ENCODE measurements at places on chromosomes 4 and X. TPM values are rescaled to one million over a fixed set of nuclear protein-coding genes. Genes with fewer than 3 reads are reported as not detected.
A peak's percentile ranks its signal among the peaks of the same experiment; 100 is the strongest.

- no peaks in the 10 kb centered on the region for H3K4me1 ChIP-seq
- H3K36me3 ChIP-seq, result no peaks in the 10 kb centered on the region
- H3K4me3 ChIP-seq, result no peak overlapping the region
These were observed 138.7 kb downstream of the VSIG4 start for GRCh38 chrX:65900850-65901844.

DNA sequence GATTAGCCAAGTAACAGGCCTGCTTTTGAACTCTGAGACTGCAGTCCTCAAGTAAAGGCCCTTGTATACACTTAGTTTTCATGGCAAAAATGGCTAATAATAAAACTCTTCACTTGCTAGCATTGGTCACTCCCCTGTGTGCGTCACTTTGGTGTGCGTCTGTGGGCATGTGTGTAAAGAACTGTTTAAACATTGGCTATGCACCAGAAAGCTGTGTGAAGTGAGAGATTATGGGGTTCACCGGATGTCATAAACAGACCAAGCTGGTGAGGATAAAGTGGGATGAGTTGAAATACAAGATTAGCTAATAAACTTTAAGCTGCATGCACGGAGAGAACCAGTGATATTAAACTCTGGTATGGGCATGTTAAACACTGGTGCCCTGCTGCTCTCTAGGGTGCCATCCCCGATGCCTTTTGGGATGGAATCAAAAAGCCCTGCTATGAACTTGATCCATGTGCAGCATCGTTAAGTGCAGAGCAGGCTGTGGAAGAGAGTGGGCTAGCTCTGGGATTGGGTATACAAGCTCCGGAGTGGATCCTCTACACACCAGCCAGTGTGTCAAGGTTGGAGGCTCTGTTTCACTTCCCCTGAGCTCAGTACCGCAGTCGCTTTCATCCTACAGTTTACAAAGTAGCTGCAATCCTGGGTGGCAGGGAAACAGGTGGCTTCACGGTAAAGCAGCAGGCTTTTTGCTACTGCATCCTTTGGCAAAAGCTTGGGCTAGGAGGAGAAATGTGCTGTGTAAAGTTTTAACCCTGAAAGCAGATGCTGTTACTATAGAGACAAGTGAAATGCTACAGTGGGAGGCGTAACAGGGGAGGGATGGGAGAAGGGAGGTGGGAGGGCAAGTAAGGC is 108.3 kb upstream of the SLC4A4 start:
- H3K36me3 ChIP-seq, result no peaks in the 10 kb centered on the region
- H3K4me1 ChIP-seq, result peaks cover 45% of the 10 kb centered on the region
- DNase-seq, result peak; percentile 55
- no peaks in the 10 kb centered on the region for H3K27me3 ChIP-seq
- no peak overlapping the region for H3K4me3 ChIP-seq

GLRA3 gene
- total RNA-seq, result 0.26 TPM

GRCh38 chr4:109979920-109980717 is 67.4 kb downstream of the EGF start:
- H3K4me3 ChIP-seq, result no peak overlapping the region
- no peaks in the 10 kb centered on the region for H3K27me3 ChIP-seq
- no peak overlapping the region for H3K27ac ChIP-seq
- H3K4me1 ChIP-seq, result peaks cover 10% of the 10 kb centered on the region
- H3K36me3 ChIP-seq, result peaks cover 2% of the 10 kb centered on the region

- no peak overlapping the region for H3K27ac ChIP-seq
- H3K27me3 ChIP-seq, result no peaks in the 10 kb centered on the region
These were observed 14.8 kb downstream of the TECRL start for GRCh38 chr4:64394469-64394868.

DNA sequence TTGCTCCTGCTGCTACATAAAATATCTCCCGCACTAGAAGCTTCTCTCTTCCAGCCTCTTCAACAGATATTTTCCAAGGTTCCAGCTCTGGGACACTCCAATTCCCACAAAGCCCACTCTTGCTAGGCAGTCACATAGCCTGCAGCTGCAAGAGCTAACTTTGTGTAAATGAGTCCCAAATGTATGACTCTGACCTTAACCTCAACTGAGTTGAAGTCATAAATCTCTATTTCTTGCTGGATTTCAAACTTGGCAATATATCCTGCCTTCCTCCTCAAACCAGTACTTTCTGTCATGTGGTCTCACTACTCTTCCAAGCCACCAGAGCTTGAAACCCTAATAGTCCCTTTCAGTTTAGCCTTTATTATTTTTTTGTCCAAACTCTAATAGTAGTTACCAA is 315.4 kb upstream of the GRIA3 start:
- DNase-seq, result no peak
- no peaks in the 10 kb centered on the region for H3K4me1 ChIP-seq
- H3K36me3 ChIP-seq, result no peaks in the 10 kb centered on the region
- H3K27ac ChIP-seq, result no peak overlapping the region
- no peaks in the 10 kb centered on the region for H3K27me3 ChIP-seq

RTL5 gene
- 2.3 TPM for total RNA-seq

GPR50 gene
- total RNA-seq, result not detected

DNA sequence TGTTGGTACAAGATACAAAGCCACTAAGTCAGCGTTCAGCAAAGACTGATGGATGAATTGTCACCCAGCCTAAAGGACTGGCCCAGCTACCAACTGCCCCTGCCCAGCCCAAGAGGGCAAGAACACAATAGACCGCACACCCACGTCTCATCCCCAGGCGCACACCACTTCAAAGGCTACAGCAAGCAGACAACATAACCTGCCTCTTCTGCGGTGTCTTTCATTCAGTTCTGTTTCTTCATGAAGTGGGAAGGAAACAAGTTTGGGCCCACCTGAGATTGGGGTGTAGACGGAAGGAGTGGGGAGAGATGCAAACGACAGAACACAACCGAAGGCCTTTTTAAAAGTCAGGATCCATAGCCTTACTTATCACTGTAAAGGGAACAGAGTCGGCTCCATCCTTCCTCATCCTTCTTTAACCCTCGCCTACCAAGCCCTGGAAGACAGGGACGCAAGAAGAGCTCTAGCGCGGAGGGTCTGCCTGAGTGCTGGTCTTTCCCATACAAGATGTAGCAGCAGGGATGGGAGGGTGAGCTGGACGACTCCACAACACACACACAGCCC is 691 bp downstream of the SCARB2 start:
- peaks cover 87% of the 10 kb centered on the region for H3K4me1 ChIP-seq
- H3K27ac ChIP-seq, result peak overlapping the region; percentile 90
- H3K4me3 ChIP-seq, result peak overlapping the region; percentile 26
- H3K36me3 ChIP-seq, result no peaks in the 10 kb centered on the region
- H3K27me3 ChIP-seq, result no peaks in the 10 kb centered on the region

GPR173 gene
- 0.26 TPM for total RNA-seq

ARMCX6 gene
- total RNA-seq, result 18.5 TPM

EDA gene
- total RNA-seq, result 4.7 TPM

GRCh38 chrX:140712413-140713173 is 3.0 kb downstream of the LINC00632 start:
- peak; percentile 38 for DNase-seq
- no peak overlapping the region for H3K27ac ChIP-seq
- H3K4me3 ChIP-seq, result no peak overlapping the region
- no peaks in the 10 kb centered on the region for H3K4me1 ChIP-seq
- H3K36me3 ChIP-seq, result no peaks in the 10 kb centered on the region
- no peaks in the 10 kb centered on the region for H3K27me3 ChIP-seq

- H3K27me3 ChIP-seq, result no peaks in the 10 kb centered on the region
- peaks cover 9% of the 10 kb centered on the region for H3K4me1 ChIP-seq
- no peaks in the 10 kb centered on the region for H3K36me3 ChIP-seq
- H3K27ac ChIP-seq, result no peak overlapping the region
- no peak overlapping the region for H3K4me3 ChIP-seq
- no peak for DNase-seq
These were observed 21.4 kb downstream of the MAGEB17 start for GRCh38 chrX:16188687-16189086.

GRCh38 chr4:177718514-177718913 is 276.3 kb upstream of the AGA start:
- H3K4me1 ChIP-seq, result peaks cover 3% of the 10 kb centered on the region
- H3K27ac ChIP-seq, result no peak overlapping the region
- no peak for DNase-seq
- no peaks in the 10 kb centered on the region for H3K36me3 ChIP-seq
- no peaks in the 10 kb centered on the region for H3K27me3 ChIP-seq

DNA sequence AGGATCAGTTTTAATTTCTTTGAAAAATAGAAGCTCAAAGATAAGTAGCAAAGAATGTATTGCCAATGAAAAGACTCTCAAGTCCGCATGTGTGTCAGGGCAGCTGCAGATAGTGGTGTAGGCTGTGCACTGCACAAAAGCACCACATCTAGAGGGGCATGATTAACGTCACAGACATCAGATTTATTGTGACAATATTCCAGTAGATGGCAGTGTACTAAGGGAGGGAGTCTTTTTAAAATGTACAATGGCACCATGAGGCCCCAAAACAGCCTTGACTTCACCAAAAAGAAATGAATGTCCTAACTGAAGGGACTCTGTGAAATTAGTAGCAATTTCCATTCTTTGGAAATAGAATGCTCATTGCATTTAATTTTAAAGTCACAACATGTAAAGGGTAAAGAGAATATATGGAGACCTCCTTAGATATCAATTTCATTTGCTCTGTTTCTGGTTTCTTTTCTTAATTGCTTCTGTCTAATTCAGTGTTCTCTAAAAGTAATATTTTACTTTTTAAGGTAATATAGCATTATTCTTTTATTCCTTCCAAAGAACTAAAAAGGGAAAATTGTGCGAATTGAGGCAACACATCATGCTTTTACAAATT is 98.4 kb downstream of the ZNF827 start:
- no peaks in the 10 kb centered on the region for H3K4me1 ChIP-seq
- no peaks in the 10 kb centered on the region for H3K27me3 ChIP-seq
- no peak overlapping the region for H3K27ac ChIP-seq
- peaks cover 3% of the 10 kb centered on the region for H3K36me3 ChIP-seq
- DNase-seq, result peak; percentile 15
- no peak overlapping the region for H3K4me3 ChIP-seq

DNA sequence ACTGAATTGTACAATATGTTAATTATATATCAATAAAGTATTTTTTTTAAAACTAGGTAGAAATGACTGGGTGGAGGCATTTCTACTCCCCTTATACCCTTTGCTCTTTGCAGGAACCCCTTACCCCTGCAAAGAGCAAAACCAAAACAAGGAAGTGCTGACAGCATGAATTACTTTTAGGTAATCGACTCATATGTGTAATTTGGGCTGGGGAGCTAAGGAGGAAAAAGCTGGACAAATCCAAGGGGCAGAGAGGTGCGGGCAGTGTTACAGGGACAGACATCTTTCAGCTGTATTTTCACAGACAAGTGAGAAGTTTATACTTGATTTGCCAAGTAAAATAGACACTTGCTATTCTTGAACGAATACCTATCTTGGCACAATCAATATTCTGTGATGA is 35.5 kb downstream of the MANBA start:
- H3K36me3 ChIP-seq, result no peaks in the 10 kb centered on the region
- H3K4me1 ChIP-seq, result no peaks in the 10 kb centered on the region
- no peak overlapping the region for H3K4me3 ChIP-seq
- H3K27me3 ChIP-seq, result no peaks in the 10 kb centered on the region

DNA sequence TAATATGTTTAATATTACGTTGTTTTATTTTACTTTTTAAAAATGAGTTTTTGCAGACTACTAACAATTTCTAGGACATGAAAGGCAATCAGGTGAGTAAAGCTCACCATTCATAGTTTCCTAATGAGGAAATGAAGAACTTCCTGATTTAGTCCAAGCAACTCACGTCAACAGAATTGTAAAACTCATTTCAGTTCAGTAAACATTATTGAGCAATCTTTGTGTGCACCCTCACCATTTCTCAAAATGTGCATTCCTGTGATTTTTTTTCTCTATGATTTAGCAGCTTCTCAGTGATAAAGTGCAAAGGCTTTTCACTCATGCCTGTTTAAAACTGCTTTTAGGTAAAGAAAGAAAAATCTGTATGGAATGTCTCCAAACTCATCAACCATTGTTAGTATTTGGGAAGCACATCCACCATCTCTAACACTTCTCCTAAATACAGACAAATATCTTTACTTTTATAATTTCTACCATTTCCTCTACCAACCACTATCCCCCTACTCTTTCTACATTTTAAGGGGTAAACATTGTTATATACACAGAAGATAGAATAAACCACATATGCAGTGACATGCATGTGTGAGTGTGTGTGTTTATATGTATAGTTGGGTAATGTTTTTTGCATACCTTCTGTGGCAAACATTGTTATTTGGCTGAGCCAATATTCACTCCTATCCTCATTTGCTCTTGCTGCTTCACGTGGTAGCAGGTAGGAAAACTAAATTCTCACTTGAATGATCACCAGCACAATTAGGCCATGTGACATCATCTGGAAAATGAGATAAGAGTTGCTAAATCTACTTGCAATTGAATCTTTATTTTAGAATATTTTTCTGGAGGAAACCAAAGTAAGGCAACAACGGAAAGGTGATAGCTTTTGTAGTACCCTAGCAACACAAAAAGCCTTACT is 54.7 kb upstream of the PRDM8 start:
- no peak overlapping the region for H3K27ac ChIP-seq

- no peak overlapping the region for H3K4me3 ChIP-seq
- H3K27ac ChIP-seq, result no peak overlapping the region
- DNase-seq, result no peak
- H3K36me3 ChIP-seq, result no peaks in the 10 kb centered on the region
- no peaks in the 10 kb centered on the region for H3K4me1 ChIP-seq
These were observed 118.9 kb downstream of the RAB28 start for GRCh38 chr4:13365195-13365594.

SNCA gene
- total RNA-seq, result 9.3 TPM

DNA sequence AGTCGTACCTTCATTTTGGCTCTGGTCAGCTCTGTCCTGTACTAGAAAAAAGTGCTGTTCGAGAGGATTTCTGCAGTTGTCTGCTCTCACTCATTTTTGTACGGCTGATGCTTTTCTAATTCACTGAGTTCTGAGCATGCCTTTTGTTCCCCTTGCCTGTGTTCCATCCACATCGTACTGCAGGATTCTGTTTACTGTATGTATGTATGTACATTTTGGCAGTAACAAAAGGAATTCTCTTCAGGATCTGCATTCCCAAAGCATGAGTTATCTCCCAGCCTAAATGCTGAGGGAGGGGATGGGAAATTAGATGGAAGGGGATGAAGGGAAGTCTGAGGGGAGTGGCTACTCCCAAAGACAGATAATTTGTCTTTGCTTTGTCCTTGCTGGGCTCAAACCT is 87.6 kb downstream of the GBA3 start:
- H3K27ac ChIP-seq, result no peak overlapping the region
- no peak overlapping the region for H3K4me3 ChIP-seq
- H3K27me3 ChIP-seq, result no peaks in the 10 kb centered on the region
- H3K36me3 ChIP-seq, result no peaks in the 10 kb centered on the region
- no peak for DNase-seq

- peak; percentile 94 for DNase-seq
- H3K4me3 ChIP-seq, result no peak overlapping the region
- peaks cover 46% of the 10 kb centered on the region for H3K4me1 ChIP-seq
- H3K36me3 ChIP-seq, result no peaks in the 10 kb centered on the region
These were observed 61.7 kb downstream of the ADRA2C start for GRCh38 chr4:3827616-3828492.

- no peak overlapping the region for H3K27ac ChIP-seq
- H3K4me3 ChIP-seq, result no peak overlapping the region
- no peaks in the 10 kb centered on the region for H3K27me3 ChIP-seq
- no peaks in the 10 kb centered on the region for H3K4me1 ChIP-seq
These were observed 108.7 kb upstream of the PLS3 start for GRCh38 chrX:115452251-115452650.

- H3K4me1 ChIP-seq, result no peaks in the 10 kb centered on the region
- H3K27ac ChIP-seq, result no peak overlapping the region
- no peaks in the 10 kb centered on the region for H3K36me3 ChIP-seq
- H3K27me3 ChIP-seq, result no peaks in the 10 kb centered on the region
- no peak overlapping the region for H3K4me3 ChIP-seq
These were observed 26.6 kb downstream of the ADRA2C start for GRCh38 chr4:3792813-3793212.
